ENCODE measurements at places on chromosomes 12 and 14. TPM values are rescaled to one million over a fixed set of nuclear protein-coding genes. Genes with fewer than 3 reads are reported as not detected.

The TMEM119 gene
- total RNA-seq, result not detected

DNA sequence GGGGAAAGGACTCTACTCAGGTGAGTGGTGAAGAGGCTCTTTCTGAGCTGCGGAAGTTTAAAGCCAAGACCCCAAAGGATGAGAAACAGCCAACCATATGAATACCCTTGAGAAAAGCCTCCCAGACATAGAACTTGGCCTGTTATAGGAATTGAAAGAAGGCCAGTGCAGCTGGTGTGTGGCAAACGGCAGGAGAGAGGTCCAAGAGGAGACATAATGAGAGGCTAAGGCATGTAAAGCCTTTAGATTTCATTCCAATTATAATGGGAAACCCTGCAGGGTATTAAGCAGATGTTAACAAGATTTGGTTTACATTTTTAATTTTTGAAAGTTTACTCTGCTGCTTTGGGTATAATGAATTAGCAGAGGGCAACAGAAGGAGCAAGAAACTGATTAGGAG is 552.1 kb upstream of the FBXO33 start:
- no peaks in the 10 kb centered on the region for H3K27me3 ChIP-seq
- no peak overlapping the region for H3K27ac ChIP-seq
- no peaks in the 10 kb centered on the region for H3K4me1 ChIP-seq
- DNase-seq, result no peak

DNA sequence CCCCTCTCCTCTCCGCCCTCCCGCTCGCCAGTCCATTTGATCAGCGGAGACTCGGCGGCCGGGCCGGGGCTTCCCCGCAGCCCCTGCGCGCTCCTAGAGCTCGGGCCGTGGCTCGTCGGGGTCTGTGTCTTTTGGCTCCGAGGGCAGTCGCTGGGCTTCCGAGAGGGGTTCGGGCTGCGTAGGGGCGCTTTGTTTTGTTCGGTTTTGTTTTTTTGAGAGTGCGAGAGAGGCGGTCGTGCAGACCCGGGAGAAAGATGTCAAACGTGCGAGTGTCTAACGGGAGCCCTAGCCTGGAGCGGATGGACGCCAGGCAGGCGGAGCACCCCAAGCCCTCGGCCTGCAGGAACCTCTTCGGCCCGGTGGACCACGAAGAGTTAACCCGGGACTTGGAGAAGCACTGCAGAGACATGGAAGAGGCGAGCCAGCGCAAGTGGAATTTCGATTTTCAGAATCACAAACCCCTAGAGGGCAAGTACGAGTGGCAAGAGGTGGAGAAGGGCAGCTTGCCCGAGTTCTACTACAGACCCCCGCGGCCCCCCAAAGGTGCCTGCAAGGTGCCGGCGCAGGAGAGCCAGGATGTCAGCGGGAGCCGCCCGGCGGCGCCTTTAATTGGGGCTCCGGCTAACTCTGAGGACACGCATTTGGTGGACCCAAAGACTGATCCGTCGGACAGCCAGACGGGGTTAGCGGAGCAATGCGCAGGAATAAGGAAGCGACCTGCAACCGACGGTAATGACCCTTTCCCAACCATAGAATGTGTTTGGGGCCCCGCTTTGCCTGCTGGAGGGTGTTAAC is 615 bp downstream of the CDKN1B start:
- peak; percentile 66 for DNase-seq
- H3K27ac ChIP-seq, result peak overlapping the region; percentile 71
- H3K27me3 ChIP-seq, result no peaks in the 10 kb centered on the region
- H3K4me3 ChIP-seq, result peak overlapping the region; percentile 77
- peaks cover 49% of the 10 kb centered on the region for H3K4me1 ChIP-seq

DNA sequence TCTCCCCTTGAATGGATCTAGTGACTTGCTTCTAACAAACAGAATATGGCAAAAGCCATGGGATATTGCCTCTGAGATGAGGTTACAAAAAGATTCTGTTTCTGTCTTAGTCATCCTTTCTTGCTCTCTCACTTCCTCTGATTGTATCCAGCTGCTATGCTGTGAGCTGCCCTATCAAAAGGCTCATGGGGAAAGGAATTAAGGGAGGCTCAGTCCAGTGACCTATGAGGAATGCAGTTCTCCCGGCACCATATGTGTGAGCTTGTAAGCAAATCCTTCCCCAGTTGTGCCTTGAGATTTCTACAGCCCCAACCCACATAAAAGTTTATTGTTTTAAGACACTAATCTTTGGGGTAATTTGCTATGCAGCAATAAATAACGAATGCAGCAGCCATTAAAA is 183.1 kb downstream of the KLHL28 start:
- no peaks in the 10 kb centered on the region for H3K27me3 ChIP-seq
- no peak overlapping the region for H3K27ac ChIP-seq
- H3K36me3 ChIP-seq, result no peaks in the 10 kb centered on the region

DNA sequence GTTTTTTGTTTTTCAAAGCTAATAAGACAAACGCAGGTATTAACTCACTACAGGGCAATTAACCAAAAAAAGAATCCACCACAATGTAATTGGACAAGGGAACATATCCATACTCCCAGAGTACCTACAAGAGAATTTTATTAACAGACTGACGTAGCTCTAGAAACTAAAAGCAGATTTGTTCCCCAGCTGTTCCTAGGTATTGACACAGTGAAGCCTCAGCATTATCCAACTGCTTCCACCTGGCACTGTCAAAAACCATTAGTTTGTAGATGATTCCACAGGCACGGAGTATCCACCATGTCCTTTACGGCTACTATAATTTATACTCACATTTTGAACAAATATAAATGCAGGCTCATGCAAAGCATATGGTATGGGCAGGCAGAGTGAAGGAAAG is 22.3 kb downstream of the PPM1H start:
- peak overlapping the region; percentile 60 for H3K27ac ChIP-seq
- H3K4me1 ChIP-seq, result peaks cover 64% of the 10 kb centered on the region
- H3K4me3 ChIP-seq, result no peak overlapping the region

The CYP27B1 gene
- 7.1 TPM for total RNA-seq

GRCh38 chr12:99644629-99645028 is 2.9 kb upstream of the GARIN6 start:
- H3K27me3 ChIP-seq, result no peaks in the 10 kb centered on the region
- no peak overlapping the region for H3K27ac ChIP-seq
- no peak overlapping the region for H3K4me3 ChIP-seq
- H3K36me3 ChIP-seq, result no peaks in the 10 kb centered on the region
- DNase-seq, result no peak

- H3K27me3 ChIP-seq, result no peaks in the 10 kb centered on the region
- no peak overlapping the region for H3K27ac ChIP-seq
- DNase-seq, result no peak
- no peak overlapping the region for H3K4me3 ChIP-seq
- 0 out of 2 replicates have a peak, but pooled peaks cover 5% of the 10 kb centered on the region for H3K4me1 ChIP-seq
Observed at GRCh38 chr14:105198588-105198987, 17.5 kb upstream of the NUDT14 start.

The TCTN2 gene
- total RNA-seq, result 7.3 TPM

GRCh38 chr14:99522025-99522401 is 40.8 kb downstream of the CCNK start:
- peak overlapping the region; percentile 84 for H3K27ac ChIP-seq
- H3K4me1 ChIP-seq, result peaks cover 54% of the 10 kb centered on the region
- no peaks in the 10 kb centered on the region for H3K27me3 ChIP-seq
- H3K4me3 ChIP-seq, result no peak overlapping the region
- no peaks in the 10 kb centered on the region for H3K36me3 ChIP-seq
- DNase-seq, result no peak

The CMKLR1 gene
- total RNA-seq, result not detected

DNA sequence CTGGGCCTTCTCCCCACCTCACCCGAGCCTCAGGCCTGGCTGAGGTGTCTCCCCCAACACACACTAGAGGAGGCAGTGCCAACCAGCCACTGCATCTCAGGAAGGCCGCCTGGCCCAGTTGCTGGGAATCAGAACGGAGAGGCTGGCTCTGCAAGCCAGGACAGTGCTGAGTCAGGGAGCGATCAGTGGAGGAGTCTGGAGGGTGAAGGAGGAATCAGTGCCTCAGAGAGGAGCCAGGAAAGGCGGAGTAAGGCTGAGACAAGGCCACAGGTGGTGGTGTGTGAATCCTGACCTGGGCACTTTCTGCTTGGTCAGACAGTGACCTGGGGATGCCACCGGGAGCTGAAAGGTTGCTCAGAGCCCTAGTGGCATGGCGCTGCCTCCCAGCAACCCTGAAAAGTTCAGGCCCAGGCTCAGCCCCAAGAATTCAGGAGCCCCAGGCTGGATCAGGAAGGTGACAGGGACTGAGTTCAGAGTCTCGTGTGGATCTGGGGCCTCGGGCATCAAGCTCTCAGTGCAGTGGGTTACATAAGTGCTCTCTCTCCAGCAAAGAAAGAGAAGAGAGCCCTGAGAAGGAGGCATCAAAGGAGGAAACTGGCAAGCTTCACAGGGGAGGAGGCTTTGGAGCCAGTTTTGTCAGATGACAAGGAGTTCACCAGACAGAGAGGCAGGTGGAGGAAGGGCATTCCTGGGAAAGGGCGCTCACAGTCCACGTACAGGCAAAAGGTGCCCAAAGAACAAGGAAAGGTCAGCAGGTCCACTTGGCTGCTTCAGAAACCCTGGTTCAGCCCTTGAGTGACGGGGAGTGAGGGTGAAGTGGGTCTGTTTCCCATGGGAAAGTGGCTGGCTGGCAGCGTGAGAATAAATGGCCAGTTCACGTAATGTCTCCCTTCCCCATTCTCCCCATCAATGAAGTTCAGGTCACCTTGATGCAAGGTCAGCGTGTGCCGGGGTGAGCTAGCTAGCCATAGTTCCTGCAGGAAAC is 87.8 kb downstream of the ZFP36L1 start:
- H3K27ac ChIP-seq, result peak overlapping the region; percentile 29
- no peak overlapping the region for H3K4me3 ChIP-seq
- H3K36me3 ChIP-seq, result no peaks in the 10 kb centered on the region
- H3K27me3 ChIP-seq, result no peaks in the 10 kb centered on the region

DNA sequence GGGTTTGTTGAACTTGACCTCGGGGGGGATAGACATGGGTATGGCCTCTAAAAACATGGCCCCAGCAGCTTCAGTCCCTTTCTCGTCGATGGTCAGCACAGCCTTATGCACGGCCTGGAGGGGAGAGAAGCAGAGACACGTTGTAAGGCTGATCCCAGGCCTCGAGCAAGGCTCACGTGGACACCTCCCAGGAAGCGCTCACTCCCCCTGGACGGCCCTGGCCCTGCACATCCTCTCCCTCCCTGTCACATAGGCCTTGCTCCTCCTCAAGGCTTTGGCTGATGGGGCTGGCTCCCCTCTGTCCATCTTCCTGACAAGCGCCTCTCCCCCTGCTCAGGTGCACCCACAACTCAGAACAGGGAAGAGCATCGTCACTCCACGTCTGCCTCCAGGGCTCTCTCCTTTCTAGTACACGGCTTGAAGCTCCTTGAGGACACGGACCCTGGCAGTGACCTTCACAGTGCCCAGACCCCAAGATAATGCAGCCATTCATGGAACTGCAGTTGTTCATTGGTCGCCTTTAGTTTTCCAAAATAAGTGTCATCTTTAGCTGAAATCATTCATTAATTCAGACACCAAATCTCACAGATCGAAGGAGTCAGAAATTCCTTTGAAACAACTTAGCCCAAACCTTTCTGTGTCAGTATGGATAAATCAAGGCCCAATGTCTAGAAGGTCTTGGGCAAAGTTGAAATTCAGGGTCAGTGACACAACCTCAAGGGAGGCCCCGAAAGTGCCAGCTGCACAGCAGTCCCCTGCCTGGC is 9.7 kb downstream of the SERPINA1 start:
- H3K36me3 ChIP-seq, result peaks cover 9% of the 10 kb centered on the region
- no peak for DNase-seq
- H3K27me3 ChIP-seq, result no peaks in the 10 kb centered on the region
- H3K4me1 ChIP-seq, result no peaks in the 10 kb centered on the region
- H3K4me3 ChIP-seq, result no peak overlapping the region
